ENCODE measurements at places on chromosomes 3 and 15.

- no peak for DNase-seq
Observed at GRCh38 chr3:66923969-66924368, 74.1 kb upstream of the KBTBD8 start.

DNA sequence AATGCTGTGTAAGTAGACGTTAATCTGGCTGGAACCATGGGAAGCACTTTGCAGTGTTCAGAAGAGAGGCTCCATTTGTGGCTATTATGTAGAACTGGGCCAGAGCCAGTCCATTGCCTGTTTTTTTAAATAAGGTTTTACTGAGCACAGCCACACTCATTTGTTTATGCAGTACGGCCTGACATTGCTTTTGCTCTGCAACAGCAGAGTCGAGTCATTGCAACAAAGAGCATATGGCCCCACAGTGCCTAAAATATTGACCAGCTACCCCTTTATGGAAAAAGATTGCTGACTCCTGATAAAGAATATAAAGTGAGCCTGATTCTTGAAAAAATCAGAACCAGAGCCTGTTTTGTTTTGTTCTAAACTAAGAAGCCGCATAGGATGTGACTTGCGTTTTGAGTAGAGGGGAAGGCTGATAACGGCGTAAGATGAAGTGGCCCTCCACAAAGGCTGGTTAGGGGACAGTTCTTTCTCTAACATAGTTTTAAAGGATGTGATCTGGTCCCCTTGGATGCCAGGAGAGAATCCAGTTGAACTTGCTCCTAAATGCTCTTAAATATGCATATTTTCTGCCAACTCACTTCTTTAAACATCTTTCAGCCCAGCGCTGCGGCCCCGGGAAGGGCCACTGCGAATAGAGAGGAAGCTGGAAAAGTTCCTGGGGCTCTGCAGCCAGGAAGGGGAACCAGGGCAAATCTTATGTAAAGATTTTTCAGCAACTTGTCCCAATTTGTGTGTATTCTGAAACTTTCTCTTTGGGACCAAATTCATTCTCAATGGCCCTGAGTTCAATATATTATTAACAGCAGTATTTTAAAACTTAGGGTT is 64.5 kb downstream of the GLDN start:
- DNase-seq: no peak

- DNase-seq: peak; percentile 75
Observed at GRCh38 chr15:51366920-51367319, 25.5 kb downstream of the GLDN start.

GRCh38 chr3:8413337-8413926 is 88.2 kb upstream of the LMCD1 start:
- no peak for DNase-seq

GRCh38 chr3:5136211-5136918 is 14.3 kb downstream of the ARL8B start:
- DNase-seq: peak; percentile 19

DNA sequence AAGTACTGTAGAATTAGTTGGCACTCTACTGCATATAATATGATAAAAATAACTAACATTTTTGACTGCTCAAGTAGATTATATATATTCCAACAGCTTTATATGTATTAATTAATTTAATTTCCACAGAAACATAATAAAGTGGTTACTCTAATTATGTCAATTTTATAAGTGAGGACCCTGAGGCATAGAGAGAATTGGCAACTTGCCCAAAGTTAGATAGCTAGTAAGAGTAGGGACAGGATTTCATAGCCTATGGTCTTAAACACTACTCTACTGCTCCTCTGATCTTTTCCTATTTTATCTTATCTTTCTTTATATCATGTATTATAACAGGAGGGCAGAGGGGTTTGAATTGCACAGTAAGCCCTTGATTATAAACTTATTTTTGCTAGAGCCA is 418.7 kb upstream of the SGO1 start:
- no peak for DNase-seq

- DNase-seq: no peak
Observed at GRCh38 chr15:59178151-59178695, 28.4 kb upstream of the LDHAL6B start.

- DNase-seq: no peak
Observed at GRCh38 chr3:11010426-11011165, 18.0 kb downstream of the SLC6A1 start.

GRCh38 chr3:12458901-12459300 is 25.4 kb upstream of the TSEN2 start:
- DNase-seq: no peak

- DNase-seq: no peak
Observed at GRCh38 chr3:190073264-190074008, 47.3 kb downstream of the P3H2 start.

GRCh38 chr15:67549736-67550135 is 7.2 kb downstream of the MAP2K5 start:
- no peak for DNase-seq

DNA sequence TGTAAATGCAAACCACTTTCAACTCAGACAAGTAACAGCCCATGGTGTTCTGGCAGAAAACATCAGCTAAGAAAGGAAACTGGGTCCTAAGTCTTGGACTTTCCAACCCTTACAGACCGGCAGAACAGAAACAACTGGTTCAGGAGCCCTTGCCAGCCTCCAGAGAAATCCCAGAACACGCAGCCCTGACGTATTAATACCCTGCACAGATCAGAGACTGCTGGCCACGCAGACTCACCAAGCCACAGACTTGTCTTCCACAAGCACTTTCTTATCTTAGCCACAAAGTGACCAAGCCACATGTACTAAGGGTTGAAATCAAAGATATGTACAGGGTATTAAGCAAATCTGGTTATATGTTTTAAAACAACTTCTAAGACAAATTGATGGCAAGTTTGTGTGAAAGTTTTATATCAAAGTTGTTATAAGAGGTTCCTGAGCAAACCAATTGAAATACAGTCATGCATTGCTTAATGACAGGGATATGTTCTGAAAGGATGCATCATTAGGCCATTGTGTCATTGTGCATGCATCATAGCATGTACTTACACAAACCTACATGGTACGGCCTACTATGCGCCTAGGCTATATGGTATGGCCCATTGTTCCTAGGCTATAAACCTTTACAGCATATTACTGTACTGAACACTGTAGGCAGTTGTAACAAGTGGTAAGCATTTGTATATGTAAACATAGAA is 36.8 kb downstream of the BTD start:
- DNase-seq: peak; percentile 22

- peak; percentile 32 for DNase-seq
Observed at GRCh38 chr3:27533261-27533607, 49.0 kb upstream of the SLC4A7 start.

DNA sequence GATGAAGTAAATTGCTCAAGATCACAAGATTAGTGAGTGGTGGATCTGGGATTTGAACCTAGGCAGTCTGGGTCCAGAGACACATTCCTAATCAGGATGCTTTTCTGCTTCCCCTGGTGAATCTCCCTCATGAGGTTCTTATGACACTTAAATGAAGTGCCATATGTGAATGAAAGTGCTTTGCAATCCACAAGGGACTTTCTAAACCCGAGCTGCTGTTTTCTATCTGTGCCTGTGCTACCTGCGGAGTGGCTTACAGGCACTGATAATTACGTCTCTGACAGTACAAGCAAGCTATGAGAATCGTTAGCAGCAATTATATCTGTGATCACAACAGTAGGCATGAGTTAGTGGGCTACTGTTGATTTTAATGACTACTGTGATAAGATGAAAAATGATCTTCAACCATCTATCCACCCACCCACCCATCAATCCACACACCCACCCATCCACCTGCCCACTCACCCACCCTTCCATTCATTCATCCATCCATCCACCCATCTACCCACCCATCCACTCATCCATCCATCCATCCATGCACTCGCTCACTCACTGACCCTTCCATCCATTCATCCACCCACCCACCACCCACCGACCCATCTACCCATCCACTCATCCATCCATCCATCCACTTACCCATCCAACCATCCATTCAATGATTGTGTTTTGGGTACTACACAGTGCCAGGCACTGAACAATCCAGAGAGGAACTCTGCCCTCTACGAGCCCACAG is 51.8 kb downstream of the ATP2B2 start:
- DNase-seq: no peak

DNA sequence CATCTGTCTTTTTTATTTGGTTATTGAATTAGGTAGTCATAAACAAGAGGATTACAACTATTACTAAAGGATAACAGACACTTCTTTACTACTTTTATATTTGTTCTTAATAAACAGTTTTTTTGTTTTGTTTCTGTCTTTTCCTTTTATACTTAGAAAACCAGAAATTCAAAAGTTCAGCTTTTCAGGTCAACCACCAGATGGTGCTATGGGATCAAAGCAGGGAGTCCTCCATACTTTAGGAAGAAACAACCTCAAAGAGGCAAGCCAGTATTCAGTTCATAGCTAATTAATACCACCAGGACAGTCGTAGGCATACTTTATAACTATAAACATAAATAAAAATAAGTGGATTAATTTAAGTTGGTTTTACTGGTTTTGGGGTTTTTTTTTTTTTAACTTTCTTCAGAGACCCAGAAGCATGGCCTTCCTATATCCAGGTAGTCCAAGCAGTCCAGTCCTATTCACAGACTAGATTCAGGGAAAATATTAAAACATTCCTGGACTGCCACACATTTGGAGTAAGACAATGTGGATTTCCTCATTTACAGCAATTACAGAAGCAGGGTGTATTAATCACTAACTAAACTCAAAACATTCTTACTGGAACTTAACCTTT is 16.0 kb upstream of the EID1 start:
- DNase-seq: peak; percentile 71

- no peak for DNase-seq
Observed at GRCh38 chr15:32987067-32987466, 207.4 kb downstream of the FMN1 start.

DNA sequence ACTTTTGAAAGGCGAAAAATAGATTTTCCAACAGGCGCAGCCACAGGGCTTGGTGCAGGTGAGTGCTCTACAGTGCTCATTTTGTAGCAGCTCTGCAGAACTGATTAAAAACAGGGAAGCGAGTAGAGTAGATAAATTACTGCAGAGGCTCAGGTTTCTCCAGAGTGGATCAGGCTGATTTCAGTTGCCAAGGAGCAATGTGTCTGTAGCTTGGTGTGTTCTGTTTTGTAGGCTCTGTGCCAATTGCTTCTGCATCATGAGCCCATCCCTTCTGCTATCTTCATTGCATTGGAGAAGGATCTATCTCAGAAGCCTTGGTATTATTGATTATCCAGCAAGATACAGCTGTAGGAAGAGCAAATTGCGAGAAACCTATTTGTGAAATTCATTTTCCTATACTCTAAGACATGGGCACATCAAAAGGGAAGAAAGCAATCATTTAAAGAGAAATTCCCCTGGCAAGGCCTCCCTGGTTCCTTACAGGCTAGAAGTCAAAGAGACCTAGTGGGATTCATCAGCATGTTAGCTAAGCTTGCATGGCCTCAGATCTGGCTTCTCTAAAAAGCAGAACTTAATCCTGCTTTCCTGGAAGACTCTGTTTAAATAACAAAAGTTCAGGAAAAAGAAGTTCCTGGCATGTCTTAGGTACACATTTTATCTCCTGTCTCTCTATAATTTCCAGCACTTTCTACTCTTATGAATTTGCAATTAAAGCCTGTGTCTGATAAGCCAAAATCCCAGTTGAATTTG is 432.4 kb upstream of the ATP10A start:
- no peak for DNase-seq

GRCh38 chr3:118932822-118933558 is 101.7 kb downstream of the IGSF11 start:
- no peak for DNase-seq

GRCh38 chr3:22159004-22159695 is 408.1 kb upstream of the ZNF385D start:
- DNase-seq: no peak

GRCh38 chr15:49155834-49156627 is 632 bp upstream of the COPS2 start:
- DNase-seq: no peak

DNA sequence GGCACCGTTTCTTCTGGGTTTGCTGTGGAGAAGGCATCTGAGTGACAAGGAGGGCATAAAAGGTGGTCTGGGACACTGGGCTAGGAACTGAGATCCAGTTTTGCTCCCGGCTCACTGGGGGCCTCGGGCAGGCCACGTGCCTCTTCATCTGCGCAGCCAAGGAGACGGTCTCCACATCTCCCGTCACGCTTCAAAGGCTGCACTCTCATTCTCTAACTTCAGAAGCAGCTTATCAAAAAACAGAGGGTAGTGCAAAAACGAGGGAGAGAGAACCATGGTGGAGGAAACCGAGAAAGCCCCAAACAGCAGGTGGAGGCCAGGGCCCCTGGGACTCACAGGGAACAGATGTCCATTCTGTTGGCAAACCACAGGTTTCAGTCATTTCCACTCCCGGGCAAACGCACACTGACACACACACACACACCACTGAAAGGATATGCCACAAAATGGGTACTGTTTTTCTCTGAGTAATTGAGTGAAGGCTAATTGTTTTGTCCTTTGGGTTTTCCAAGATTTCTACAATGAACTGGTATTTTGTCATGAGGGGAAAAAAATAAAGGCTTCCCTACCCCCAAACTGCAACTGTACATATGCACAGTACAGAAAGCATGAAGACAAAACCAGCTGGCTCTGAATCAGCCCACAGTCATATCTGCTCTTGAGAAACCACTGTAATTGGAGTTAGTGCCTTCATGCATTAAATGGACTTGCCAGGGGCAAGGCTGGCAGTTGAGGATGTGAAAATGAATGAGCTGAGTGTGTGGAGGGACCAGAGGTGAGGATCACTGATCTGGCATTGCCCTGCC is 71.9 kb downstream of the MGLL start:
- peak; percentile 92 for DNase-seq

DNA sequence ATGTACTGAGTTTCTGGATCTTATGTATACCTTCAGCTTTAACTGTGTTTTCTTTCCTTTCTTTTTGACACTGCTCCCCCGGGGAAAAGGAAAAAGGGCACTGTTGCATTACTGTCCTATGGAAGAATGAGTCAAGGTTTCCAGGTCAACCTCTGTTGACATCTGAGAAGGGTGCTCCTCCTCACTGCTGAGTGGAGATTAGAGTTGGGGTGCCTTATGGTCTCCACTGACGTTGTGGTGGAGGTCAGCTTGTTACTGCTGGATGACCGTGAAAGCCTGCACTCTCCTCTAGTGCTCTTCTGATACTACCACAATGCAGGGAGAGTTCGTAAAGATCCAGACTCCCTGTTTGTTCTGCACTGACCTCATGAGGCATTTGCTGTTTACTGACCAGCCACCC is 252.1 kb upstream of the GRM7 start:
- no peak for DNase-seq

Data from HCEC 1CT (cell line).